ENCODE measurements at places on chromosomes 3 and 15. TPM values are rescaled to one million over a fixed set of nuclear protein-coding genes. Genes with fewer than 3 reads are reported as not detected.

DNA sequence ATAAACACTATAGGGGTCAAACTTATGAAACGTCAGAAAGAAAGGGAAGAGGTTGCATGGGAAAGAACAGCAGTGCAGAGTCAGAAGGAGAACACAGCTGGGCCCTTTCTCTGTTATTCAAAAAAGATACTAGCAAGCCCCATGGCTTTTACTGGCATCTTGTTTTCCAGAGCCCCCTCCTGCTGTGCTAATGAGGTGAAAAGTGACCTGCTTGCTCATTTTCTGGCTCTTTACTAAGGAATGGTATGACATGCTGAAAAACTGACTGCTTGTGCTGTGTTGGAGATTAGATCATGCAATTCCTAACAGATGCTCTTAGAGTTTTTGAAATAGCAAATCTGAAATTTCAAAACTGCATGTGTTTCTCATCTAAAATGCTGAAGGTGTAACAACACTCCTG is 541.6 kb upstream of the ALCAM start:
- no peaks in the 10 kb centered on the region for H3K27me3 ChIP-seq
- H3K4me3 ChIP-seq = no peak overlapping the region
- no peaks in the 10 kb centered on the region for H3K36me3 ChIP-seq

DNA sequence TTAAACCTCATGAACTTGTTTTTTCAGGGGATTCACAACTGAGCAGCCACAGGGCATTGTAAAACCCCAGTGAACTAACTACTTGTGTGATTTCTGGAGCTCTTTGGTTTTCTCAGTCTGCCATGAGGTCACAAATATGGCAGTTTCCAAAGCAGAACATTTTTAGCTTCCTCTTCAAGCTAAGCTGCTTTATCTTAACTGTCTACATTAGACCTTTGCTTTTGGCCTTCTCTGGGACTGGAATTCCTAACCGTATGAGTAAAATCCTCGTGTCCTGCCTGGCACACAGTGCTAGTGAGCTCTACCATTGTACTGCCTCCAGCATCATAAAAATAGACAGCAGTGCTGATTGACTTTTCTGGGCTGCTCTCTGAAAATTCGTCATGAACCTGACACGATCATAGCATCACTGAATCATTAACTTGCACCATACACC is 22.1 kb downstream of the CDIN1 start:
- H3K36me3 ChIP-seq = no peaks in the 10 kb centered on the region
- H3K4me1 ChIP-seq = peaks cover 51% of the 10 kb centered on the region
- peak overlapping the region; percentile 20 for H3K4me3 ChIP-seq
- H3K27me3 ChIP-seq = no peaks in the 10 kb centered on the region

- H3K4me3 ChIP-seq = no peak overlapping the region
- H3K27ac ChIP-seq = no peak overlapping the region
- no peaks in the 10 kb centered on the region for H3K27me3 ChIP-seq
- no peak for DNase-seq
- H3K4me1 ChIP-seq = no peaks in the 10 kb centered on the region
These were observed 193.6 kb downstream of the UACA start for GRCh38 chr15:70569714-70570231.

Gene WDR93
- not detected for total RNA-seq

Gene DPPA2
- total RNA-seq = not detected

Gene GATA2
- 14.4 TPM for total RNA-seq
